Panc1 (cell line): ENCODE measurements at places on chromosomes 3 and 15. TPM values are rescaled to one million over a fixed set of nuclear protein-coding genes. Genes with fewer than 3 reads are reported as not detected.

- DNase-seq, result no peak
These were observed 9.1 kb upstream of the TMEM87A start for GRCh38 chr15:42282344-42282743.

GRCh38 chr3:143843587-143843986 lies 4.7 kb downstream of the SLC9A9 start:
- no peak for DNase-seq

Gene CBLB
- total RNA-seq, result 8.6 TPM

GRCh38 chr3:169477790-169478189 lies 185.7 kb downstream of the MECOM start:
- DNase-seq, result no peak

- DNase-seq, result no peak
These were observed 93.7 kb upstream of the BOC start for GRCh38 chr3:113117511-113118234.

DNA sequence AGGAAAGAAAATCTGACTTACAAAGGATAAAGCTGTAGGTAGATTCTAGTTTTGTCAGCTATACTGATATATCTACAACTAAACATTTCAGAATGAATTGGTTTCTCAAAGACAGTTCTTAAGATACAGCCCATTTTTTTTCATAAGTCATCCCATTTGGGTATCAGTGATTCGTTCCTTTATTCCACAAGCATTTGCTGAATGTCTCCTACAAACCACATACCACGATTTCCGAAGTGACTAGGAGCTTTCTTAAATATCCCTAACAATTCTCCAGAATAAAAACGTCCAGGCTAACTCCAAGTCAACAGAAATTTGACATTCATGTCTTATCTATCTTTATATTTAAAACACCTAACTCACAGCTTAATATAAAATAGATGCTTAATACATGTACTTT lies 59.8 kb downstream of the TP53BP1 start:
- no peak for DNase-seq
